OCI-M1 (cell line): ENCODE measurements at places on chromosomes 12 and 14.

- no peak for DNase-seq
Measured at GRCh38 chr12:57222286-57223190, 5.9 kb downstream of the NXPH4 start.

GRCh38 chr12:39010406-39010805 is 105.0 kb upstream of the CPNE8 start:
- DNase-seq: no peak

DNA sequence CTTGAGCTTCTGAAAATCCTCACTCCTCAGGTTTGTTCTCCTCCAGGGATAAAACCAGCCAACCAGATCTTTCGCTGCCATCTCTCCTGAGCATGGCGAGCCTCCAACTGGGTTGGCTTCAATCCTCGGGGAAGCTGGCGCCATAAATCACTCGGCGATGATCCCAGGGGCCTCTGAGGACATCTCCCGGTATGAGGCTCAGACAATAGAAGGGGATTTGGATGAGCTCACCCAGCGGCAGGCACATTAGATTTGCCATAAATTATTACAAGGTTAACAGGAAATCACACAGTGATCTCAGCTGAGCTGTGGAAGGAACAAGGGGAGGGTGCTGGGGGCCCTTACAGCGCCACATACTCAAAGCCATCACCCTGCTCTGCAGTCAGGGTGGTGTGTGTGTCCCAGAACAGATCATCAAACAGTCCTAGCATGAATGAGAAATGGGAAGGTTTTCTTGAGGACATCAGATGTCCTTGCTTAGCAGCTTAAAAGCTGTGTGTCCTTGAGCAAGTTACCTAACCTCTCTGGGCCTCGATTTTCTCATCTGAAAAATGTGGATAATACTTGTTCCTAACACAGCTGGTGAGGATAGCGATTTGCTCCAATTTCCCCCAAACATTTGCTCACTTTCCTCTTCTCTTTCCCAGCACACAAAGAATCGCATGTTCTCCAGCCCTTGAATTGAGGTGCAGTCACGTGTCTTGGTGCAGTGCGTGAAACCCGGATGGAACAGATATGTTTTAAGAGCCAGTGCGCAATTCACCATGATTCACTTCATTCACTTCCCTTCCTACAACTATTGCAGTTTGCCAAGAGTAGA is 142.8 kb downstream of the SCARB1 start:
- DNase-seq: no peak

- DNase-seq: no peak
Measured at GRCh38 chr12:55741931-55742680, 816 bp upstream of the GDF11 start.

DNA sequence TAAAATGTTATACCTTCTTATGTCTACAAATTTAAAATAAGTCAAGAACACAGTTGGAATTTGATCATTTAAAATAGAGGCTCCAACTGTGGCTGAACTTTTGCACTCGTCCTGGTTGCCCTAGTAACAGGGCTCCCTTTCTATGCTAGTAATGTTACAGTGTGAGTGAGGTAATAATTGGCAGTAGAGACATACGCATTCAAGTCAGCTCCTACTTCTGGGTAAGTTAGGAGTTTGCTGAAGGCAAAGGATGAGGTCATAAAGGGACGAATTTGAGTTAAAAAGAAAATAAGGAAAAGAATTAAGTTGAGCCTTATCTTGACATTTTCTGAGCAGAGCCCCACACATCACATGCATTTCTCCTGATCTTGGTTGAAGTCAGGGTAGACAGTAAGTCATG is 129.1 kb downstream of the TMEM117 start:
- peak; percentile 25 for DNase-seq

GRCh38 chr12:108563136-108563803 is 874 bp downstream of the ISCU start:
- peak; percentile 95 for DNase-seq

- DNase-seq: no peak
Measured at GRCh38 chr12:20132818-20133217, 235.5 kb upstream of the PDE3A start.

GRCh38 chr14:24513009-24513408 is 4.9 kb upstream of the CMA1 start:
- peak; percentile 26 for DNase-seq

- no peak for DNase-seq
Measured at GRCh38 chr12:124507188-124508109, 60.0 kb downstream of the NCOR2 start.

- DNase-seq: no peak
Measured at GRCh38 chr14:87483271-87484260, 509.4 kb downstream of the GALC start.

GRCh38 chr14:24108336-24108874 is 6.2 kb upstream of the DCAF11 start:
- DNase-seq: no peak

GRCh38 chr12:69430942-69431590 is 39.1 kb upstream of the FRS2 start:
- no peak for DNase-seq

DNA sequence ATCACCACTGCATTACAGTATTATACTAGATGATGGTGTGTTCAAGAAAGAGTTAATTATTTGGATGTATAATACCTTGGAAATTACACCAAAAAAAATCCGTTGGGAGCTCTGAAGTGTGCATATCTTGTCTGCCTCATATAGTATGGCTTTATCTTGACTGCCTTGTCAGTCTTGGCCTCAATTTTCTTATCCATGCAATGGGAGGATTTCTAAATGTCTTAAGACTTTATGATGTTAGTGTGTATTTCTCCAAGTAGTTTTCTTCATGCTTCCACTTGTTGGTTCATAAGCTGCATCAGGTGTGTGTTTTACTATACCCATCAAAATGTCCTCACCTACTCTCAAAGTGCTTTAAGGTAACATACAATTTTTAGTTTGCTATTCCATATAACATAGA is 84.6 kb downstream of the FGD4 start:
- DNase-seq: no peak

DNA sequence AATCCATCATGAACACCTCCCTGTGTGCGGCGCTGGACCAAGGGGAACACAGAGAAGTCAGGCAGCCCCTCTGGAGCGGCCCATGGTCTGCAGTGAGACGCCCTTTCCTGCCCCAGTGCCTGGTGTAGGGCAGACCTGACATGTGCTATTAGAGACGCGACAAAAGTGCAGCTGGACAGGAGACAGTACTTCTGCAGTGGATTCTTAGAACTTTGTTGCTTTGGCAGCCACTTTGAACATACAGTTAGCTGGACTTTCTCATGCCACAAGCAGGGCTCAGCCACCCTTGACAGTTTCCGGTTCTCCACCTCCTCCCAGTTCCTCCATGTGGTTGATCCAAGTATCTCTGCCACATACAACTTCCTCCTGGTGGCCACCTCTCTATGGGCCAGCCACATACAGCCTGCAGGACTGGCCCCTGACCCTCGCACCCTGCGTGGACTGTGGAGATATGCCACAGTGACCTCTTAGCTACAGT is 45.9 kb downstream of the LGMN start:
- DNase-seq: no peak

DNA sequence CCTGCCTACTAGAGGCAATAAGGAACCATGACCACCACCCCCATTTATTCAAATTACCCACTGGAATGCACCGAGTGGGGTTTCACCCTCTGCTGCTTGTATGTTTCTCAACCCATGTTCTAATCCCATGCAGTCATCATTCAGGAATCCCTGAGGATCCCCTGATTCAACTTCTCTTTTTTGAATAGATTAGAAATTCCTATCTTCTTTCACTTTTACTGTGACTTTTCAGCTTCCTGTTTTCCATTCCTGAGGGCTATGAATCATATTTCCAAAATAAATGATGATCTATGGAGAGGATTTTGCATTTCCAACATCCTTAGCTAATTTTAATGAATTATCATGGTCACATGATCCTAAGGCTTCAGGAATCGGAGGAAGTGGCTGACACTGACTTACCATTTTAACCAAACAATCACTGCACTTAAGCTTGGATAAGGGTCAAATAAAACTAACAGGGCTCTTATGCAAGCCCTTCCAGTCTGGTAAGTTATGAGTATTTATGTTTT is 19.4 kb upstream of the P2RX4 start:
- DNase-seq: peak; percentile 76

GRCh38 chr14:35353409-35354172 is 51.0 kb downstream of the NFKBIA start:
- no peak for DNase-seq

- peak; percentile 75 for DNase-seq
Measured at GRCh38 chr12:127485528-127485927, 781.4 kb upstream of the TMEM132C start.

- no peak for DNase-seq
Measured at GRCh38 chr12:113818283-113818682, 147.8 kb downstream of the RBM19 start.

- no peak for DNase-seq
Measured at GRCh38 chr12:49950273-49951251, at the start of gene AQP2. TSS of gene AQP2 (plus strand) at chr12:49950737. CDS start at chr12:49950831, 94 bp downstream.

GRCh38 chr12:109932878-109933503 is 32.9 kb downstream of the TCHP start:
- DNase-seq: no peak

- peak; percentile 96 for DNase-seq
Measured at GRCh38 chr14:54509546-54510501, at the start of gene CGRRF1. TSS of gene CGRRF1 (plus strand) at chr14:54509906. CDS start at chr14:54509960, 54 bp downstream.

- DNase-seq: no peak
Measured at GRCh38 chr14:81686512-81686911, 152.9 kb upstream of the SEL1L start.

DNA sequence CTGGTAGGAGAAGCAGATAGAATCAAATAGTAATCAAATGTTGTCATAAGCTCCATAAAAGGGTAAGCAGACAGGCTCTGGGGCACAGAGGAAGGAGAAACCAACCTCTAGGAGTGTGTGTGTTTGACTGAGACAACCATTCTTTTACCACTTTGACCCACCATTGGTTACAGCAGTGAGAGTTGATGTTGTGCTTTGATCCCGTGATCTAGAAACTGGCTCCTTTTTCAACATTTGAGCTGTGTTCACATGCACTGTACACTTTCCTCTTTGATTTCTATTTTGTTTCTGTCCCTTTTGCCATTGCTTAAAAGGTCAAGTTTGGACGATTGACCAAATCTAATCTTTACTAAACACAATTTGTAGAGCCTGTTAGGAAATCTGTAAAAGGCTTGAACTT is 108.0 kb downstream of the DAAM1 start:
- DNase-seq: no peak

DNA sequence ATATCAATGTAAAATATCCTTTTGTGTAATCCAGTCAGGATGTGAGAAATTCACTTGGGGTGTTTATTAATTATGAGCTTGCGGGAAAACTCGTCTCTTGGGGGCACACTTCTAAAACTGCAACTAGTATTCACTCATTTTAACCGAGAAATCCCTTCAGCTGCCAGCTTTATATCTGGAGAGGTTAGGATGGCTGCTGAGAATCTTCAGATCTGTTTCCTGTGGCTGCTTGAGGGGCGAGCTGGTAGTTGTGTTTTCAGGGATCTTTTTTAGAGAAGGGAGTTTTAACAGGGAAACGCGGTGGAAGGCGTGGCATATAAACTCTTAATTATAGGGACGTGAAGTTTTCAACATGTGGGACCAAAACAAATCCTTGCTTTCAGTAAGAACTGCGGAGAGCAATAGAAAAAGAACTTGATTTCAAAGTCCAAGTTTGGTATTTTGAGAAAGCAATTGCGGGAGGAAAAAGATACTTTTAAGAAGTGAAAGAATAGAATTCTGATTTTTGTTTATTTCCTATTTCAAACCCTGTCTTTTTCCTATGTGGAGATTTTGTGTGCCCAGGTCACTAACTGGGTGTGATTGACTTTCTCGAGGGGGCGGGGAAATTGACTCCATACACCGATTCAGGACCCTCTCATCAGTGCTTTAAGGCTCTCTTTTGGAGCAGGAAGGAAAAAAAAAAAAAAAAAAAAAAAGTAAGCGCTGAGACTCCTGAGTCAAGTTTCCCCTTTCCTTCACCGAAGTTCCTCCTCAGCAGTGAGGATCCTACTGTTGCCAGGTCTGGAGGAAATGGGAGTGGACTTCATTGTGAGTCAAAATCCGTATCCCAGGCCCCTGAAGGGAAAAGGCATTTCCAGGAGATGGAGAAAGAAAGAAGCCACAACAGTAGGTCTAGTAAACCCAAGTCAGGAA is 1.1 kb downstream of the PPFIBP1 start:
- DNase-seq: peak; percentile 57

DNA sequence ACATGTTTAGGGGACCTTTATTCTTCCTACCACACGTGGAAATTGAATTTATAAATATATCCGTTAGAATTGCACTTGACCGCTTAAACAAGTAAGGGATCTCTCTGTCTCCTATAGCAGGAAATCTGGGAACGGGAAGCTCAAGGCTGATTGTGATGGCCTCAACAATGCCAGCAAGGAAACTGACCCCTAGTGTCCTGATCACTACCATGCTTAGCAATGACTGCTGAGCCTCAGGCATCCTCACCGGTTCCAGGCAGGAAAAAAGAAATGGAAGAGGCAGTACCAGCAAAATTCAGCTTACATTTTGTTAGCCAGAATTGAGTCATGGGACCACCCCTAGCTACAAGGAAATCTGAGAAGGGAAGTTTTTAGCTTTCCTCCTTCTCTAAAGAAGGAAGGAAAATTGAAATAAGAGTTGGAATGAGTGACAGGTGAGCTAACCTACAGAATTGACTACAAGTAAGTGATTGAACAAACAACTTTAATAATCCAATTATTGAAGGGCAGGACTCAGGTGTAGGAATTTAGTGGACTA is 43.9 kb upstream of the AMN1 start:
- no peak for DNase-seq

GRCh38 chr12:114926341-114926740 is 242.4 kb upstream of the TBX3 start:
- DNase-seq: no peak

- peak; percentile 88 for DNase-seq
Measured at GRCh38 chr14:50231475-50232275, at the start of gene SOS2. TSS of gene SOS2 (minus strand) at chr14:50231578. CDS start at chr14:50231283, 295 bp downstream.

DNA sequence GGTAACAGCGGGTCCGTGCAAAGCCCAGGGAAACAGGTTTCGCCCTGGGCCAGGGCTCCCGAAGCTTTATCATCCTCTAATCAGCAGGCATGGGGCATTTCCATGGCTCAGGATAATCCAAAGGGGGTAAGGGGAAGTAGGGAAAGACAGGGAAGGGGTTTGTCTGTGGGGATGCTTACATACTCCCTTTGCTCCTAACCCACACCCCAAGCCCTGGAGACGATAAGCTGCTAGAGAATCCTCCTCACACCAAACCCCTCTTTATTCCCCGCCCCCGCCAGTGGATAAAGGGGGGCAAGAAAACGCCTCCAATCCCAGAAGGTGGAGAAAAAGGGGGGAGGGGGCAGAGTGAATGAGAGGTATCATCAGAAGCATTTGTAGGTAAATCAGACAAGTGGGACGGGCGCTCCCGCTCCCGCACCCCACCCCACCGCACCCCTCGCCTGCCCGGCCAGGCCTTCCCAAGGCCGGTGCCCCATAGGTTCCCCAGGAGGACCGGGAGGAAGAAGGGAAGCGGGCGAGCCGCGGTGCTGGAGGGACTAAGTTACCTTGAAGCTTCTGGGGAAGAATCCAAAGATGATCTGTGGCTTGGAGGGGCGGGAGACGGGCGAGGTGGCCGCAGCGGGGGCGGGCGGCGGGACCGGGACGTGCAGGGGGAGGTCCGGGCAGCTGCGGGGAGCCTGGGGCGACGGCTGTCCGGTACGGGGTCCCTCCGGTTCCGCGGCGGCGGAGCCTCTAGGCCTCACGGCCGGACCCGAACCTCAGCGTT is 762 bp downstream of the PPP2R5E start:
- peak; percentile 28 for DNase-seq
